Uterus (tissue), 4 donors: ENCODE measurements at places on chromosomes 6 and 20.
A peak's percentile ranks its signal among the peaks of the same experiment; 100 is the strongest.

- DNase-seq, result no peak
Observed at GRCh38 chr6:24851086-24851485, 52.4 kb upstream of the ARMH2 start.

GRCh38 chr20:41082306-41082705, 53.7 kb downstream of the TOP1 start:
- DNase-seq, result no peak

GRCh38 chr6:141498977-141499376, 633.7 kb upstream of the GJE1 start:
- no peak for DNase-seq

DNA sequence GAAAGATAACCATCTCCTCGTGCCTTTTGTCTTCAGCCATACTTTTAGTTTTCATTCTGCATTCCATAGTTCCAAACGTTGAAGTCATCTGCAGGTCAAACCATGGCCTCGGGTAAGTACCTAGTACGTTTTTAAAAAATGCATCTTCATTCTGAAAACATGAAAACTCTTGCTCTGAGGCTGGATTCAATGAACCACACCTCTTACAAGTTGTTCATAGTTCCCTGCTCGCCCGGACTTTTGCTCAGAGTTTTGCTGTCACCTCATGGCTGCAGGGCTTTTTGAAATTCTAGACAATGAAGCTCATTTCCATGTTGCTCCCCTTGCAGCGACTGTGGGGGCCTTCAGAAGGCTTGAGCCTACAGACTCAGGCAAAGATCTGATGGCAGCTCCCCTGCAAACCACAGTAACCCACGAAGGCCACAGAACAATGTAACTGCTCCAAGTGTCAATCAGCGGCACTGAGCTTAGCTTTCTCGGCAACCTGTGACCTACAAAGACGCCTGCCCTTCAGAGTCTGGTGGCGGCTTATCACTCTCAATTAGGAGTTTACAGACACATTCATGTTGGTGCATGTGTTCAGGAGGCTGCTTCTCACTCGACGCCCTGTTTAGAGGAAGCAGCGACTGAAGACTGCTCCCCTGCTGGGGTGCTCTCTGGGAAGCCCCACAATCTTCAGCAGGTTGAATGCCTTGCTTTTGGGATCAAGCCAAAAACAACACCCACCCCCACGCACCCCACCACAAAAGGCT, 61.2 kb downstream of the FOXC1 start:
- DNase-seq, result no peak

- DNase-seq, result no peak
Observed at GRCh38 chr20:50263831-50264230, 73.2 kb downstream of the CEBPB start.

GRCh38 chr6:16179970-16180431, 51.1 kb downstream of the MYLIP start:
- no peak for DNase-seq

GRCh38 chr6:141675957-141676356, 456.8 kb upstream of the GJE1 start:
- no peak for DNase-seq

- no peak for DNase-seq
Observed at GRCh38 chr6:70282919-70283461, 19.9 kb downstream of the COL9A1 start.

GRCh38 chr6:30357678-30358540, 13.0 kb downstream of the RPP21 start:
- peak; percentile 61 for DNase-seq
